ENCODE measurements at places on chromosomes 1 and 21. TPM values are rescaled to one million over a fixed set of nuclear protein-coding genes. Genes with fewer than 3 reads are reported as not detected.

HMGN2 gene
- 362 TPM for total RNA-seq

OR2L5 gene
- total RNA-seq: not detected

TBX19 gene
- 2.0 TPM for total RNA-seq

GRCh38 chr1:174965362-174966007 is 34.3 kb upstream of the CACYBP start:
- H3K4me3 ChIP-seq: no peak overlapping the region
- peaks cover 2% of the 10 kb centered on the region for H3K36me3 ChIP-seq
- no peaks in the 10 kb centered on the region for H3K27me3 ChIP-seq

DNA sequence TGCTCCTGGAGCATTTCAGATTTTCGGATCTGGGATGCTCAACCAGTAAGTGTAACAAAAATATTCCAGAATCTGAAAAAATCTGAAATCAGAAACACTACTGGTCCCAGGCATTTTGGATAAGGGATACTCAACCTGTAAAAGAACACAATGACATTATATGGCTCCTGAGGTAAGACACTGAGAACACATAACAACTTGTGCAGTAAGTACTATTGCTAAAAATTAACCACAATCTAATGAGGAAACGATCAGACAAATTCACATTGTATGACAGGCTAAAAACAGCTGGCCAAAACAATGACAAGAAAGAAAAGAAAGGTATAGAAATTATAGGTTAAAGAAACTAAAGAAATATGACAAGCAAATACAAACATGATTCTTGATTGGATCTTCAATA is 54.9 kb downstream of the LTN1 start:
- H3K27ac ChIP-seq: no peak overlapping the region
- H3K4me1 ChIP-seq: no peaks in the 10 kb centered on the region
- H3K27me3 ChIP-seq: no peaks in the 10 kb centered on the region
